ENCODE measurements at places on chromosomes 2 and 18.
A peak's percentile ranks its signal among the peaks of the same experiment; 100 is the strongest.

DNA sequence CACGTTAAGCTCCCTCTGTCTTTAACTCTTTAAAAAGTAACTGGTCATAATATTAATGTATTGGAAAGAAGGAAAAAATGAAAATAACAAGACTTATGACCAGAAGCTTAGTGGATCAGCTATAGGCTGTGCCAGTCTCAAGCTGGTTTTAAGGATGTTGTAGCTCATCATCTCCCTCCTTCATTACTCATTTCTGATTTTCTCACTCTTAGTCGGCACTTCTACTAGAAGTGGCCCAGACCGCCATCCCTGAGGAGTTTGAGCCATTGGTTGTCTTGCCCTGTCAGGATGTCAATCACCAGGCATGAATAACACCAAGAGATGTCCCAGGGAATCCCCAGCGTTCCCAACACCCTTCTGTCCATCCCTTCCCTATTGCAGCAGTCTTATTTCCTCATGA, 151.5 kb downstream of the ASXL3 start:
- DNase-seq, result no peak

- peak; percentile 31 for DNase-seq
These were observed 113.4 kb downstream of the ZBTB7C start for GRCh38 chr18:48295586-48296311.

GRCh38 chr18:58097907-58098166, 53.8 kb downstream of the NEDD4L start:
- no peak for DNase-seq

GRCh38 chr2:159617646-159618045, 1.3 kb upstream of the BAZ2B start:
- DNase-seq, result peak; percentile 52

DNA sequence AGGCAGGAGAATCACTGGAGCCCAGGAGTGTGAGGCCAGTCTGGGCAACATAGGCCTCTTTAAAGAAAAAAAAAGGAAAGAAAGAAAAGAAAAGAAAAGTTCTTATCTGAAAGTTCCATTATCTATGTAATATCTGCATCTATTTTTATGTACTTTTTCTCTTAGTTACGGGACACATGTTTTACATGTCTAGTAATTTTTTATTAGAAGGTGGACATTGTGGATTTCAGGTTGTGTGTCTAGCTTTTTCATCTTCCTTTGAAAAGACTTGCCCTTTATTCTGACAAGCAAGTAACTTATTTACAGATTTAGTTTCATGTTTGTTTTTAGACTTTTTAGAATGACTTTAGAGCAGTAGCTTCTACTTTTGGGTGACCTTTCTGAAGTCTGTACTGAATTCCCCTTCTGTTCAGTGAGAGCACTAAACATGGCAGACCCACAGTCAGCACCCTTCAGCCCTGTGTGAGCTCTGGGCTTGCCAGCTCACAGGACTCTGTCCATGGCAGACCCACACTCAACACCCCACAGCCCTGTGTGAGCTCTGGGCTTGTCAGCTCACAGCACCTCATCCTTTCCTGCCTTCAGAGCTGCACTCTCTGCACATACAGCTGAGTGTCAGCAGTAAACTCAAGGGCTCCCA, 17.5 kb downstream of the TRAPPC12 start:
- no peak for DNase-seq

GRCh38 chr2:204110338-204110741, 173.8 kb downstream of the ICOS start:
- DNase-seq, result peak; percentile 69

GRCh38 chr18:2905854-2906703, 59.3 kb downstream of the EMILIN2 start:
- DNase-seq, result no peak

DNA sequence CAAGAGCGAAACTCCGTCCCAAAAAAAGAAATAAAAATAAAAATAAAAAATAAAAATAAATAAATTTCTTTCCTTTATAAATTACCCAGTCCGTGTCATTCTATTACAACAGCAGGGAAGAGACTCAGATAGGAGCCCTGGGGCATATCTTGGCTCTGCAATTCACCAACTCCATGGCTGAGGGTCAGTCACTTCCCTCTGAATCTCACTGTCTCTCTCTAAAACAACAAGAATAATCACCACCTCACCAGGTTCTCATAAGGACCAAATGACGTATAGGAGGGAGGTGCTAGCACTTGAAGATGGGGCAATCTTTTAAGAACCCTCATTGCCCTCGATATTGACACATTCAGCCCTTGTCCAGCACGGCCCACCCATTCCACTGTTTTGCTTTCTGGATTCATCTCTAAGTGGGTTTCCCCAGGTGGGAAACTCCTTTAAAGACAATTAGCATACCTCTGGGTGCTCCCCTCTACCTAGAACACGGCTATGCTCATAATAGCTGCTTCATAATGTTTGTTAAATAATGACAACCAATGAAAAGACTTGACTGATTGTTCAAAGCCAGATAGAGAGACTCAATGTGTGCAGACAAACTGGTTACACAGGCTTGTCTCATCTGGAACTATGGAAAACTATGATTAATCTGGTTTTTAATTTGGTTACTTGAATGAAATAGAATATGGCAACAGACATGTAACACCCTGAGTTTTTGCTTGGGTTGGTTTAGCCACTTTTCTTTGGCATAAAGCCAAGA, 15.1 kb downstream of the MYCN start:
- DNase-seq, result no peak

DNA sequence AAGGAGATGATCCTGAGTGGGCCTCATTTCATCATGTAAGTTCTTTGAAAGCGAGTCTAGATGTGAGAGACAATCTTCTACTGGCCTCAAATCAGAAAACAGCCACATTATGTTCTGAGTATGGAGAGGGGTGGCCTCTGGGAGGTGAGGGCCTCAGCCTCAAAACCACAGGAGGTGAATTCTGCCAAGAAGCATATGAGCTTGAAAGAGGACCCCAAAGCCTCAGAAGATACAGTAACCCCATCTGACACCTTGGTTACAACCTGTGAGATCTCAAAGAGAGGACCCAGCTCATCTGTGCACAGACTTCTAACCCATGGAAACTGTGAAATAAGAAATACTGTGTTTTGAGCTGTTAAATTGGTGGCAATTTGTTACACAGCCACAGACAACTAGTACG, 200.1 kb downstream of the ARHGAP15 start:
- no peak for DNase-seq

- DNase-seq, result no peak
These were observed 67.9 kb upstream of the PIK3C3 start for GRCh38 chr18:41887100-41887499.

DNA sequence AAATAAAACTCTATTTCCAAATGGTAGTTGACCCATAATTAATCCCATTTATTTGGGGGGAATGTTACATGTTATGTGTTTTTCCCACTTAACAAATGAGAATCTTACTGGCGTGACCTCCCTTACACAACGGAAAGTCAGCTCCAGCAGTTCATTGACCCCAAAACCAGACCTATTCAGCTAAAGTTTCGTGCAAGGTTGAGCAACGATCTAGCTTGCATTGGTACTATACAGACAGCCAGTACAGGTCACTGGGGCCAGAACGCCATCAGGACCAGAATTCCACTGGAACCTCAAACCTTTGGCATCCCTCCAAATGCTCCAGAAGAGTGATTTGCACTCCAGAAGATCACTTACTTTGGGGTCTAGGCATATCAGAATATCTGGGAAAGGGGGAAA, 6.8 kb upstream of the CTAGE1 start:
- DNase-seq, result peak; percentile 58

- peak; percentile 51 for DNase-seq
These were observed 39.8 kb downstream of the RBM45 start for GRCh38 chr2:178152033-178152432.

GRCh38 chr2:12824351-12824777, 107.6 kb downstream of the TRIB2 start:
- DNase-seq, result no peak

- DNase-seq, result no peak
These were observed 854.5 kb upstream of the CRIM1 start for GRCh38 chr2:35501076-35501475.

DNA sequence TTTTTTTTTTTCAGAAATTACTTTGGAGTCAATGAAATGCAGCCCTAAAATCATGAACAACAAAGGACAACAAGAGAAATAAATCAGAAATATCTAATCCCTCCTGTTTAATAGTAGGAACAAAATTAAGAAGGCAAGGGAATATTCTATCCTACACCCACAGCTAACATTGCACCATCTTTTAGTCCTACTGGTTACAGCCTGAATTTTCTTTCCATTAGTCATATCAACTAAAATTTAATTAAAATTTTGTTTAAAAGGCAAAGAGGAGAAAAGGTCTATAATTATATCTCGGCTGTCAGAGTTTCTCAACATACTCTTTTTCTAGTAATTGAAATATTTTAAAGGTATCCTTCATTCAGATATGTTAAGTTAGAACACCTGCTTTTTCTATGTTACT, 61.9 kb downstream of the DTNA start:
- peak; percentile 39 for DNase-seq

DNA sequence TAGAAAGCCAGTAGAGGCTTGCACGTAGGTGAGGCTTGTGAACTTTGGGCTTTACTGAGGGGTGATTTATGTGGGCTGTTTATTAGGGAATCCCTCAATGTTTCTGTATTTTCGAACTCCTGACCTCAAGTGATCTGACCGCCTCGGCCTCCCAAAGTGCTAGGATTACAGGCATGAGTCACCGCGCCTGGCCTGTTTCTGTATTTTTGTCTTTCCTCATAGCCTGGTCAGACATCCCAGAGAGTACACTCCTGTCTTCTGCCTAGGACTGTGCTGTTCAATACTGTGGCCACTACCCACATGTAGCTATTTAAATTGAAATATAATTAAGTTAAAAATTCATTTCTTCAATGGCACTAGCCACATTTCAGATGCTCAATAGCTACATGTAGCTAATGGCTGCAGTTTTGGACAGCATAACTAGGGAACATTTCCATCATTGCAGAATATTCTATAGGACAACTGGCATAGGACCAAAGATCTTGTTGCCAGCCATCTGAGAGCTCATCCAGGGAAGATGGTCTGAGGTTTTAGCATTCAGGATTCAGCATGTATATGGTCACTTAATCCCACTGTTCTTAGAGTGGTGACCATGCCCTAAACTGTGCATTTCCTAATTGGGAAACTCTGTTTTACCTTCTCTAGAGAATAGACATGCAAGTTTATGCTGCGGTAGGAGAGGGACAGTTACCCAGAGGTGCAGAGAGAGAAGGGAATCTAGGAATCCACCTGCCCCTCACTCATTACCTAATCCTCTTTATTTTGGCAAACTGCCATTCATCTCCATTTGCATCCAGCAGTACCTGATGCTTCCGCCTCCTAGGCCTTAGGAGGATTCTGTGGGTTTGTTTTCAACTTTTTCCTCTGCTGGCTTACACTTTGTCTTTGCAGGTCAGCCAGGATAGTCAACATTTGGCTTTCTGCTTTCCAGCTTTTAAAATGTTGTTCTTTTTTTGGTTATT, 64.4 kb downstream of the LCLAT1 start:
- DNase-seq, result peak; percentile 62

- peak; percentile 76 for DNase-seq
These were observed 115.7 kb upstream of the LRATD1 start for GRCh38 chr2:14516844-14517243.

DNA sequence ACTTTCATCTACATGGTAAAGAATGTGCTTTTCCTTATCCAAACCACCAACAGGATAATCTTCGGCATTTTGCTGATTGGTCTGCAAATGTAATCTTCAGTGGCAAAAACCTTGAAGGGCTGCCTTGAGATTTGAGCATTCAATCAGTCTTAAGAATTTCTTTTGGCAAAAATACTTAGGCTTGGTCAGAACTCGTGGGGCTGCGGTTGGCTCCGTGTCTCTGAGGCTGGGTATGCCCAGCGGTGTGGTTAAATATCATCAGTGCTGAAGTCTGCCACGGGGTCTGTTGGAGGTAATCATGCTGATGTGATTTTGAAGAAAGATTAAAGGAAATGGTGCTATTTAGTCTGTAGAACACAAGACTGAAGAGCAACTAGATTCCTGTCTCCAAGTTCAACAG, 262.6 kb downstream of the EN1 start:
- DNase-seq, result no peak

DNA sequence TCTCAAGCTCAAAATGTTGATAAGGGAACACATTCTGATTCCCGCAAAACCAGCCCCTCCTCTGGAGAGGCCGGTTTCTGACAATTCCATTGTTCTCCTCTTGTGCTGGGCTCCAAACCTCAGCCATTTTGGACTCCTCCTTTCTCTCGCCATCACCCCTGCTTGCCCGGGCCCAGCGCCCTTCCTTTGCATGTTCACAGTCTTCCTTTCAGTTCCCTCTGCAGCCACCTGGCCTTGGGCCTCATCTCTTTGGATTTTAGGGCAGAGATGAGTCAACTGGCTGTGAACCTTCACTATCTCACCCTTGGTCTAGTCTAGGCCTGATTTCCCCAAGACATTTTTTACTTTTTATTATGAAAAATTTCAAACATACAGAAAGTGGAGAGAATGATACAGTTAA, 155.9 kb upstream of the MAP3K20 start:
- no peak for DNase-seq

GRCh38 chr2:30747206-30747605, 60.0 kb downstream of the CAPN13 start:
- no peak for DNase-seq

DNA sequence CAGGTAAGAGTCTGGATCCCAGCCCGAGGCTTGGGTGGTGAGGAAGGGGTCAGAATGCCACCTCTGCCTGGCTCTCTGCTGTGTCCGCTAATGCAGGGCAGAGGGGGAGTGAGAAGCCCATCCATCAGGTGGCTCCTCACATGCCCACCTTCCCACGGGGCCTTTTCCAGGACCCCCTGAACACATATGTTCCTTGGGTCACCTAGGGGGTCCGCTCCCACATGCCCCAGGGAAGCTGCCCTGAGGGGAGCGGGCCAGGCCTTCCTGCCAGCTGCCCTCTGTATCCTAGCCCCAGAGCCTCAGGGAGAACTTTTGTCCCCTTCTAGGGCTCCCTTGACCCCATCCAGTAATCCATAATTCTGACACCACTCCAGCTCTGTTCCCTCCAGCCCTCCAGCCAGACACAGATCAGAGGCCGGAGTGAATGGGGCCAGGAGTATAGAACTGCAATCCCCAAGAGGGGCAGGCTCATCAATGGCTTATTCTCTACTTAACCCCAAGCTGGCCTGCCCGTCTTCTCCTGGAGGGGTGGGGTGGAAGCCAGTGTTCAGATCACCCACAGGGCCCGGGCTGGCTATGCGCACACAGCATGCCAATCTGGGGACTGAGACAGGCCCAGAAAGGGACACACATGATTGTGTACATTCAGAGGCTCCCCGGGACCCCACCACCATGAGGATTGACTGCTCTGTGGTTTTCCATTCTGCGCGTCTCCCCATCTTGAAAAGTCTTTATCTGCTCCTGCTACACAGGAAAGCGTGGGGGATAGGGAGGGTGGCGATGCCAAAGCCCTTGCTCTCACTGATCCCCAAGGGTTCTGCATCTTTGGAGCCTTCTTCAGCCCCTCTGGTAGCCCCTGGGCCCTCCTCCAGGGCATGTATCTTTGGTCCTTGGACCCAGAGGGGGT, 1.1 kb downstream of the EMILIN1 start:
- DNase-seq, result no peak

DNA sequence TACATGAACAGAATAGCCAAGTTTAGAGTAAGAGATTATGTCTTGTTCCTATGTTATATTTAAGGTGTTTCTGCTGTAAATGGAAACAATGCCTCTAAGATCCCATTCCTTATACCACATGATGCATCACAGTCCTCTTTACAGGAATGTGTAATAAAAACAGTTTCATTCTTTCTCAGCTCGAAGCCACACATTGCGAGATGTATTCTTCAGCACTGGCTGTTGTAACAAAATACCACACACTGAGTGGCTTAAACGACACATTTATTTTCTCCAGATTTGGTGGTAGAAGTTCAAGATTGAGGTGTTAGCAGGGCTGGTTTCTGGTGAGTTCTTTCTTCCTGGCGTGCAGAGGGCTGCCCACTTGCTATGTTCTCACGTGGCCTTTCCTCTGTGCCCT, 246.2 kb downstream of the SOCS6 start:
- peak; percentile 12 for DNase-seq
